ENCODE measurements at places on chromosomes 1 and 21.

DNA sequence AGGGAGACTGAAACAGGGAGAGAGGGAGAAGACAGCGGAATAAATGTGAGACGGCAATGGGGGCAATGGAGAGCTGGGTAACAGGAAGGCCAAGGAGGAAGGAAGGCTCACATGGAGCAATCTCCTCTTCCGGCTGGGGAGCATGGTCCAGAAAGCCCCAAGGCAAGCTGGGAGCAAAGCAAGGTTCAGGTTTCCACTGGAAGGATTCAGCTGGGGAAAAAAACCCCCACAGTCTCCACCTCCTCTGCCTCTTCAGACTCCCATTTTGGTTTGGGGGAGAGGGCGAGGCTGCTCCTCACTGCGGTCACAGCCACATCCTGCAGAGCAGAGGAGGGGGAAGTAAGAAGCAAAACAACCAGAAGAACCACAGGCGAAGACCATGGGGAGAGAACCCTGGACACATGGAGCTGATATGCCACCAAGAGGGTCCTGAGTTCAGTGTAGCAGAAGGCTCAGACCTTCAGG is 650 bp downstream of the TNFAIP8L2 start:
- no peak for DNase-seq

DNA sequence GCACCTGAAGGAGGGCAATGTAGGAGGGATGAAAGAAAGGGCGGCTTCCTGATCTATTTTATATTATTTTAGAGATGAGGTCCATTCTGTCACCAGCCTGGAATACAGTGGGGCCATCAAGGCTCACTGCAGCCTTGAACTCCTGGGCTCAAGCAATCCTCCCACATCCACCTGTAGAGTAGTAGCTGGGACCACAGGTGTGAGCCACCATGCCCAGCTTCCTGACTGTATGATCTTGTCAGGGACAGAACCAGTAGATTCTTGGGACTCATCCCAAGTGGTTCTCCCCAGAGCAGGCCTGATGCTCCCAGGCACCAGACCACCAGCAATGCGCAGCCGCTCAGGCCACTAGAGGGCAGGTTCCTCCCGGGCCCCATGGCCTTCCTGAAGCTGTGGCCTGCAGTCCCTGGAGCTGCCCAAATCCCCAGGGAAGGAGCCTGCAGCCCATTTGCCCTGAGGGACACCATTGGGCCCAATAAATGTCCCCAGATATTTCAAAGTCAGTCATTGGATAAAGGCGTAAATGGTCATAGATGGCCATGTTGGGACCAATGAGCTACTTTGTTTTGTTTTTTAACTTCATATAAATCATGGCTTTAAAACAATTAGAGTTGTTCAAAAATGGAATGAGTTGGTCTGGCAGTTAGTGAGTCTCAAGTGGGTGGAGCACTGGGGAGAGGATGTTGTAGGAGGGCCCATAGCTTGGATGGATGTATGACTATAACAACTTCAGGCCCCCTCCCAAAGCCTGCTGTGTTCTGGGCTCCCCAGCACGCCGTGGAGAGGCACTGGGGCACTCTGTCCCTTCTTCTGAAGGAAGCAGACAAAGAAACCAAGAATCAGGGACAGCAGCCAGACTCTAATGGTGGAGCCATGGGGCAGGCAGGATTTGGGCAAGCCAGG is 44.7 kb upstream of the GOLT1A start:
- no peak for DNase-seq

DNA sequence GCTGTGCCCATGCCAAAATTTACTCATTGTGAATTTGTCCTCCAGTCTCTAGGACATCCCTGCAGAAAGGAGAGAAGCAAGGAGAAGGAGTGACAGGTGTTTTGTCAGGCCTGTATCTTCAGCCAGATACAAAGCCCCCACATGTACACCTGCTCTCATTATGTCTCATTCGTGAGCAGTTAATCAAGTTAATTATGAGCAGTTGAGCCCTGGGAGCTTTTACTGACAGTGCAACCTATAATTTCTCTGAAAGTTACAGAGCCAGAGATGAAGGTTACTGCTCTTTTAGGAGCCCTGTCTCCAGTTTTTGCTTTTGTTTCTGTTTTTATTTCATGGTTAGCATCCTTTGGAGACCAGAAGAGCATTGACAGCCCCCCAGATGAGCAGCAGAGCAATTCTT is 5.0 kb upstream of the ILDR2 start:
- no peak for DNase-seq

DNA sequence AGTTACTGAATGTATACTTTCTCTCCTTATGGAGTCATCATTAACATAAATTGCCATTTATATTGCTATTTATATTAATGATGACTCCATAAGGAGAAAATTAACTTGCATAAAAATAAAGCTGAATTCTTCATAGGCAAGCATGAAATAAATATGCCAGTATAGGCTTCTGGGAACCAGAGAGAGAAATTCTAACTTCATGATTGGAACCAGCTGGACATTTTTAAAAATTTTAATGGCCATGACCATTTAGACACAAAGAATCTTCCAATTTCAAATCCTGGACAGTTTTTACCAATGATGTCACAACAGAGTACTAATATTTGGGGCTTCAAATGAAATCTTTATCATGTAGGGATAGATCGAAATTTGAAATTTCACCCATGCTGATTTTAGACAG is 268.7 kb downstream of the PTGER3 start:
- DNase-seq: no peak

GRCh38 chr1:220045356-220046051 is 801 bp downstream of the EPRS1 start:
- no peak for DNase-seq

DNA sequence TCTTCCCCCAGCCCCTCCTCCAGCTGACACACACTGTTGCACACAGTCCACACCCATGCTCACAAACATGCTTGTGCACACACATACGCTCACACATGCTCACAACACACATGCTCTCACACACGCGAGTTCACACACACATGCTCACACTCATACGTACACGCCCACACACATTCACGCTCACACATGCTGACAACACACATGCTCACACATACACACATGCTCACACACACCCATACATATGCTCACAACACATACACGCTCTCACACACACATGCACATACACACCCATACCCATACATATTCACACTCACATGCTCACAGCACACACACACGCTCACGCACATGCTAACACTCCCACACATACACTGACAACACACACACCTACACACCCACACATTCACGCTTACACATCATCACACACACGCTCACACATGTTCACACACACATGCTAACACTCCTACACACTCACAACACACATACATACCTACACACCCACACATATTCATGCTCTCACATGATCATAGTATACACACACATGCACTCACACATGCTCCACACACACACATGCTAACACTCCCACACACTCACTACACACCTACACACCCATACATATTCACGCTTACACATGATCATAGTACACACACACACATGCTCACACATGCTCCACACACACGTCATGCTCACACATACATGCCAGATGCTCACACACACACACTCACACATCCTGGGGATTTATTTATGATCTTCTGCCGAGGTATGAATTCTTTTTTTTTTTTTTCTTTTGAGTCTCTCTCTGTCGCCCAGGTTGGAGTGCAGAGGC is 10.7 kb downstream of the DRAXIN start:
- no peak for DNase-seq

- no peak for DNase-seq
Observed at GRCh38 chr1:243686159-243686558, 163.9 kb downstream of the AKT3 start.

- no peak for DNase-seq
Observed at GRCh38 chr1:175783126-175783722, 39.8 kb upstream of the TNR start.

DNA sequence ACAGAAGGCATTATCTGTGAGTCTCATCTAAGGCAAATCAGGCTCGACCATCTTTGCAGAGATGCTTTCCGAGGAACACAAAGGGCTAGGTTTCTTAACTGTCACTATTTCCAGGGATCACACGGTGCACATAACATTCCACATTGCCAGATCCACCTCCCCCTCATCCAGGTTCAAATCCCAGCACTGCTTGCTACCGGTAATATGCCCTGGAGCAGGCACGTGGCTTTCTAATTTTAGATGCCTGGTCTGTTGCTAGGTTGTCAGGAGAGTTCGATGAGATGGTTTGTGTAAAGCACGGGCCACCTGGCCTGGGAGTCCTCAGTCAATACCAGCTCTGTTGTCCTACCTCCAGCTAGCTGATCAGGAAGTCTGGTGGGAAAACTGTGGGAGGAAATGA is 598.6 kb downstream of the NPHP4 start:
- no peak for DNase-seq

DNA sequence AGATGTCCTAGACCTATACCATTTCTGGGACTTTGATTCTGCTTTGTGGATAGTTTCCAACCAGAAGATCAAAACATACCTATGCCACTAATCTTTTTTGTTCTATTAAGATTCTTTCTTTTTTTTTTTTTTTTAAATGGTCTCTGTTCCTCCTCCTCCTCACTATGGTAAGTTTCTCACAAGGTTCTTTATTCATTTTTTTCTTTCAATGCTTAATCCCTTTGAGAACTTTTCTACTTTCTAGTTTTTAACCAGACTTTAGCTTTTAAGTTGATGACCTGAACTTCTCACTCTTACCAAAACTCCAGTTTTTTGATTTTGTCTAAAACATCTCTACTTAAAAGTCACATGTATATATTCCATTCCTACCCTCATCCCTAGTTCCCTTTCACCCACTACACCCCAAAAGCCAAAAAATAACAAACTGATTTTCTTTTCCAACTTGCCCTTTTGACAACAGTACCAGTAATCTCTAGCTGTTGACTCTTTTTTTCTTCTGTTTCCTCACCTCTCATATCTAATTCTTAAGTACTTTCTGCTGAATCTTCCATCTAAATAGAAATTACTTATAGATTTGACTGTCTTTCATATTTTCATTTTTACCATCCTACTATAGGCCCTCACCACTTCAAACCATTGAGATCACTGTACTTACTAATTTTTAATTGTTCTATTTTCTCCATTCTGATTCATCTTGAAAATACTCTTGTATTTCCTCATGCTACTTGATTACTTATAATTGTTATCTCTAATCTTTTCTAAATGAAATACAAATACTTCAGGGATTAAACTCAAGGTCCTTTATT is 6.1 kb downstream of the CEPT1 start:
- DNase-seq: no peak

DNA sequence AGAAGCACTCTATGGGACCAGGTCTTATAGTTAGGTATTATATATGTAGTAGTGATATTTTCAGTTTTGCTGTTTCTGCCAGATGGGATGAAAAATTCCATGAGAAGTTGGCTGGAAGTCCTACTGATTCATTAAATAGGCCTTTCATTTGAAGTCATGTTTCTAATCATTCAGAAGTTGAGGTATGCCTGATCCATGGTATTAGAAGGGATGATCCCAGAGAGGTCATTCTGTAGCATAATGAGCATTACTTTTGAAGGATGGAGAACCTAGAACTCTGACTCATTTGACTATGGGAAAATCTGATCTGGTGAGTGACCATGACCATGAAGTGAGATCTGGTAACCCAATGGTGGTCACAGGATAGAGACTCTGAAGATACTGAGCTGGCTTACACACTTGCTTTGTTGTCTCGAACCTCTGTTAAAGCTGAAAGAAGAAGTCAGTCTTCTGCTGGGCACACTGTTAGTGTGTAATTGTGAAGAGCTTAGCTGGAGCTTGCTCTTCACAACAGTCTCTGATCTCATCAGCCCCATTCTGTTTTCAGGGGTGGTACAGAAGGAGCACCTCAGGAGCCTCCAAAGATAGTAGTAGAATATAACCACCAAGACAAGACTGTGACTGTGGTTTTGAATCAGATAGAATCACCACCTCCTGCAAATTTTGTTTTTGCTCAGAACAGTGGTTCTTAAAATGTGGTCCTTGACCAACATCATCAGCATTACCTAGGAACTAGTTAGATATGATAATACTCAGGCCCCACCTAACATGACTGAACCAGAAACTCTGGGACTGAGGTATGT is 9.0 kb downstream of the MGST3 start:
- DNase-seq: no peak

GRCh38 chr1:93591676-93592550 is 89.7 kb downstream of the BCAR3 start:
- DNase-seq: no peak

GRCh38 chr1:11833900-11834299 is 13.7 kb downstream of the NPPA start:
- no peak for DNase-seq

GRCh38 chr1:58699011-58699762 is 675 bp downstream of the MYSM1 start:
- DNase-seq: no peak

DNA sequence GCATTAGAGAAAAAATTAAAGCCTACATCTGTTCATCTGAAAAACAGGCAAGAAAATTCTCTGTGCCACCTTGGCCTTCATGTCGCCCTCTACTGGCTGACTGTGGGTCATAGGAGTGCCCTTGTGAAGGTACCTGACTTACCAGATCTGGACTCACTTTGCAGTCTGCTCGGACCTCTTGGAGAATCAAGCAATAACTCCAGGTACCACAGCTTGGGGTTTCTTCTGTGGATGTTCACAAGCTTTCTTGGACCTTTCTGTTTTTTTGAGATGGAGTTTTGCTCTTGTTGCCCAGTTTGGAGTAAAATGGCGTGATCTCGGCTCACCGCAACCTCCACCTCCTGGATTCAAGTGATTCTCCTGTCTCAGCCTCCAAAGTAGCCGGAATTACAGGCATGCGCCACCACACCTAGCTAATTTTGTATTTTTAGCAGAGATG is 2.4 kb upstream of the PRAMEF18 start:
- no peak for DNase-seq

DNA sequence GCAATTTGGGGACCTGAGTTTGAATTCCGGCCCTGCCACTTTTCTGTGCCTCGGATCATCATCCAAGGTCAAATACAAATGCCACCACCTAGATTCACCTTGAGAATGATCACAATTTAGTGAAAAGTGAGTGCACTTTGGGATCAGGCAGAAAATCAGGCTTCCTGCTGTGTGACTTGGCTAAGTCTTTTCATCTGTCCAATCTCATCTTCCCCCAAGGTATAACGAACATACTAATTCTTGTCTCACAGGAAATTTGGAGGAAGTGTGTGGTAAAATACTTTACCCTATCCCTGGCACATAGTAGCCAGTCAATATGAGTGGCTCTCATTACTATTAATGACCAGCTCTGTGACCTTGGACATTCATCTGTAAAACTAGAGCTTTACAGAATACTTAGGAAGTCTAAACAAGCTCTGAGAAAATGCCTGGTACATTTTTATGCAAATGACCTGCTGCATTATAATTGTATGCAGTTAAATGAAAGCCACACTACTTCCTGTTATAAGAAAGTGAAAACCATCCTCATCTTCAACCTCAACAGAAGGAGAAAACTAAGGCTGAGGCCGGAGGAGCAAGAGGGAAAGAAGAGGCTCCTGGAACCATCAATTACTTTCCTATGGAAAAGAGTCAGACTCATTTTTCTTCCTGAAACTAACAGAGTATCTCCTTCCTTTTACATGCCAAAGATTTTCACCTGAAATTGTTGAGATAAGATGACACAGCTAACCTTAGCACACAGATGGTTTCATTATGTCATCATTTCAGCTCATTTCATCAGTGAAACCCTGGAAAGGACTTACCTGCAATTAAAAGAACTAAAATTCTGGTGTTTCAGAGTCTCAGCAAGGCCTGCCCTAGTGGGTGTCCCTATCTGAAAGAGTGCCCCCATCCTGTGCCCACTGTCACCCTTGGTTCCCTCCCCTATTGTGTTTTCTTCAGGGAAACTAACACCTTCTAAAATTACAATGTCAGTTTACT is 32.6 kb upstream of the RGS8 start:
- DNase-seq: no peak

GRCh38 chr1:70685300-70686286 is 274.5 kb downstream of the CTH start:
- DNase-seq: peak; percentile 34

- no peak for DNase-seq
Observed at GRCh38 chr1:204659056-204659455, 26.5 kb downstream of the LRRN2 start.

GRCh38 chr1:43750083-43750482 is 42.7 kb downstream of the ST3GAL3 start:
- DNase-seq: no peak
